Omental fat pad (tissue), 4 donors: ENCODE measurements at places on chromosomes 6 and 20.

GRCh38 chr6:45773906-45774305 is 241.8 kb downstream of the CLIC5 start:
- no peak for DNase-seq

GRCh38 chr6:35025232-35026188 is 115.6 kb downstream of the TCP11 start:
- DNase-seq: no peak

DNA sequence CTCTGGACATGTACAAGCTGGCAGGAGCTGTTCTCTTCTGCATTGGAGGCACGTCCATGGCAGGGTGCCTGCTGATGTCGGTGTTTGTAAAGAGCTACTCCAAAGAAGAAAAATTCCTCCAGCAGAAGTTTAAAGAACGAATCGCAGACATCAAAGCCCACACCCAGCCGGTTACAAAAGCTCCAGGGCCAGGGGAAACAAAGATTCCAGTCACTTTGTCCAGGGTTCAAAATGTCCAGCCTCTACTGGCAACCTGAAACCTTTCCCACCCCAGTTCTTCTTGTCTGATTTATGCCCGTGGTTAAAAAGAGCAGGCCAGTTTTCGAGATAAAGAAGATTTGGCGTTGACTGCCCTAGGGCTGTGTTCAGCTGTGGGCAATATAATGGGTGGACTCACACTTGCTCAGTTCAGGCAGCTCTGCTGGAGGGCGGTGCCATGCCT is 19.7 kb downstream of the NRSN1 start:
- DNase-seq: no peak

DNA sequence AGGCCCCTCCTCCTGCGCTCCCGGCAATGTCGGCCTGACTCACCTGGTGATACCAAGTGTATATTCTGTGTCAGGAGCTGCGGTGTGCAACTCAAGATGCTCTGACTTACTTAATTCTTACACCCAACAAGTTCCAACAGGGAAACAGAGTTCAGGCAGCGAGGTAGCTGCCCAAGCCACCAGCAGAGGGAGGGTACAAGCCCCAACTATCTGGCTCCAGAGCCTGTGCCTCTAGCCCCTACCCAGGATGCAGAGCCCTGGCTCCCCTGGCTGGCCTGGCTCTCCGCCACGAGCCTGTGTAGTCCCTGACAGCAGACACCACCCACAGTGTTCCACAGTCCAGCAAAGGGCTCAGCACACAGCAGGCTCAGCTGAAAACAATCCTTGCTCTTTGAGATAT is 34.9 kb downstream of the C20orf203 start:
- DNase-seq: no peak

DNA sequence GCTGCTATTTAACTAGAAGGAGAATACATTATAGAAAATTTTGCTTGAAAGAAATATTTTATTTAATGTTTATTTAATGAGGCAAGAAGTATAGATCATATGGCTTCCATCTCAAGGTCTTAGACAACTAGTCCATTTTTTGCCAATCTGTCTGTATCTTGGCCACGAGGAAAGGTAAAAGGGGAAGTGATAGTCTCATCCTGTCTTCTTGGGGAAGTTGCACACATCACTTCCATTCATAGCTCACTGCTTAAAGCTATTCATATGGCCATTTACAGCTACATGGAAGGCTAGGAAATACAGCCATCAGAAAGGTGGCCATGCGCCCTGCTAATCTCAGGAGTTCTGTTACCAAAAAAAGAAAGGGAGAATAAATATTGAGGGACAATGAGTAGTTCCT is 50.8 kb downstream of the METTL24 start:
- DNase-seq: no peak

- DNase-seq: no peak
Measured at GRCh38 chr20:57482148-57482547, 42.8 kb downstream of the CTCFL start.

DNA sequence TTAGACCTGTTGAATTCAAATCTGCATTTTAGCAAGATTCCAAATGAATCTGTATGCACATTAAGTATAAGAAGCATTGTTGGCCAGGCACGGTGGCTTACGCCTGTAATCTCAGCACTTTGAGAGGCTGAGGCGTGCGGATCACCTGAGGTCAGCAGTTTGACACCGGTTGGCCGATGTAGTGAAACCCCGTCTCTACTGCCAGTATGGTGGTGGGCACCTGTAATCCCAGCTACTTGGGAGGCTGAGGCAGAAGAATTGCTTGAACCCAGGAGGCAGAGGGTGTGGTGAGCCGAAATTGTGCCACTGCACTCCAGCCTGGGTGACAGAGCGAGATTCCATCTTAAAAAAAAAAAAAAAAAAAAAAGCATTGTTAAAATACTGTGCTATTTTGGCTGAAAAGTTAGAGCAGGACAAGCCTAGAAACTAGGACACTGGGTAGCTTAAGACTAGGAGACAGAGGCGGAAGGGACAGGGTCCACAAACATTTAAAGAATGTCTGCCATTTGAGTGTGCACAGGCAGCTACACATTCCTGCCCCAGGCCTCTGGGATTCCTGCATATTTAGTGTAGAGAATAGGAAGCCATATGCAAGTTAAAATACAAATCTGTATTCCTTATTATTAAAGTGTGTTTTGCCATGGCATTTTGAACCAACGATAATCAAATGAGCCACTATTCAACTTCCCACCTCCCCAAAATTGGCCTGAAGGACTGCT is 45.1 kb upstream of the EEF1A1 start:
- no peak for DNase-seq

DNA sequence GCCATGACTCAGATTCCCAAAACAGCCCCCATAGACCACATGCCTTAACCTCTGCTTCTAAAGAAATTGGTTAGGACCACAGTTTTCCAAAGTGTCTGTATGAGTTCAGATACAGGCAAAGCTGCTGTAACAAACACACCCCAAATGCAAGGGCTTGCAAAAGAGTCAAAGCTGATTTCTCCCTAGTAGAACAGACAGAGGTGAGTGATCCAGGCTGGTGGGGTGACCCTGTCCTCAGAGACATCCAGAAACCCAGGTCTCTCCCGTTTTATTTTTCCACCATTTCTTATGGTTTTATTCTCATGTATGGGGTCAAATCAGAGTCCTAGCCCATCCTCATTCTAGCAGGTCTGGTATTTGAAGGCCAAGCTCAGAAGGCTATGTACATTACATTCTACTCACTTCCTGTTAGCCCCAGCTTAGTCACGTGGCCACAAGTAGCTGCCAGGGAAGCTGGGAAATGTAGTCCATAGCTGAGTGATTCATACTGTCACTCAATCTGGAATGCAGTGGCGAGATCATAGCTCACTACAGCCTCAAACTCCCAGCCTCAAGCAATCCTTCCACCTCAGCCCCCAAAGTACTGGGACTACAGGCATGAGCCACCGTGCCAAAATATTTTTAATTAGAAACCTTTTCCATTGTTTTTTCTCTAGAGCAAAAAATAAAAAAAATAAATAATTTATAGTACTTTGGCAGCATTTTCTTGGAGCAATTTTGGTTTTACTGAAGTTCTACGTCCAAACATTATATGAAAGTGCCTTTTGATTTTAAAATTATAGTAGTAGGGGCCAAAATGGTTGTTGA is 175.2 kb downstream of the ZMYND8 start:
- no peak for DNase-seq

- no peak for DNase-seq
Measured at GRCh38 chr6:158640519-158640918, 4.0 kb downstream of the DYNLT1 start.

DNA sequence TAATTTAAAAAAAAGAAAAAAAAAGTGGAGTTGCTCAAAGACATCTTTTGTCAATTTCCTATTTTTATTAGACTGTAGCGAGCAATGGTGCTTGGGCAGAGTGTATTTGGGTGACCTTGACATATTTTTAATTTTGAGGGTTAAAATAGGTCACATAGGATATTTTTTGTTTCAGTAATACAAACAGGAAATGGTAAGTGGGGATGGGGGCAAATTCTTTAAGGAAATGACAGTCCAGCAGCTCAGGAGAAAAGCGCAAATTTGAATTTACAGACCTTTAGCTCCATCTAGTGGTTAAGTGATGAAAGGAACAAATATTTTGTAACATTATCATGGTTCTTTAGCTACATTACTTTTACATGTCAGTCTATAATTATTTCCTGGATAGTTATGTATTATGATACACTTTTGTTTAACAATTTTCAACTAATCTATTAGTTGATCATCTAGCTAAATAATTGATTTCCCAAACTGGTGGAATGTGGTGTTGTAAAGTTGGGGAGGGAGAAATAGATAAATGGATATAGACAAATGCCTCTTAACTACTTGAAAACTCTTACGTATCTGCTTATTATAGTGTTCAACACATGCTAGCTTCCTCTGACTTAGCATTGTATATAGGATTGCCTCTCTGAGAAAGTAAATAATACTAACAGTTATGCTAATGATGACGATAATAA is 10.0 kb downstream of the CITED2 start:
- DNase-seq: no peak

DNA sequence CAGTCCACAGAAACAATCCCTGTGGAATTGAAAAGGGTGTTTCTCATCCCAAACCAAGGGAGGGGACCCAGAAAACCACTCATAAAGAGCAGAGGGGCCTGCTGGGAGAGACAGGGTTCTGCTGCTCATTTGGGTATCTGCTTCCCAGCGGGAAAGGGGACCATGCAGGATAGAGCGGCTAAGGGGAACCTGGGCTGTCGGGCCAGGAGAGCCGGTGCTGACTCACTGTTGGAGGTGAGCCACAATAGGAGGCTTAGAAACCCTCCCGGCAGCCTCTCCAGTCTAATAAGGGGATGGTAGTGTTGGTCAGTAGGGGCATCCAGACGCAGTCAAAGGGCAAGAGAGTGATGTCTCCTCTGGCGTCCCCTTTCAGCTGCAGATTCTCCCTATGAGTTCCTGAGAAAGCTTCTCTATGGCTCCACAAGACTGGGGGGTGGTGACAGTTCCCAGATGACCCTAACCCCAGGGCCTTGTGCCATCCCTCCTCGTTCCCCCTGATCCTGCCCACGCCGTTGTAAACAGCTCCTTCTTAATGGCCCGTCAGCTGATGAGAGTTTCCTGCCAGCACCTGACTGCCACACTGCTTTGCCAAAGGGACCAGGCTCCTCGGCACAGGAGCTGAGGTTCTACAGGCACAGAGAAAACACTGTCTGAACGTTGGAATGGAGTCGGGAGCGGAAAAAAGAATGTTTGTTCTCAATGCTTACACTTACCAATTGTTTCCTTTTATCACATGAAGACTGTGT is 646.1 kb upstream of the DEFB115 start:
- DNase-seq: no peak

DNA sequence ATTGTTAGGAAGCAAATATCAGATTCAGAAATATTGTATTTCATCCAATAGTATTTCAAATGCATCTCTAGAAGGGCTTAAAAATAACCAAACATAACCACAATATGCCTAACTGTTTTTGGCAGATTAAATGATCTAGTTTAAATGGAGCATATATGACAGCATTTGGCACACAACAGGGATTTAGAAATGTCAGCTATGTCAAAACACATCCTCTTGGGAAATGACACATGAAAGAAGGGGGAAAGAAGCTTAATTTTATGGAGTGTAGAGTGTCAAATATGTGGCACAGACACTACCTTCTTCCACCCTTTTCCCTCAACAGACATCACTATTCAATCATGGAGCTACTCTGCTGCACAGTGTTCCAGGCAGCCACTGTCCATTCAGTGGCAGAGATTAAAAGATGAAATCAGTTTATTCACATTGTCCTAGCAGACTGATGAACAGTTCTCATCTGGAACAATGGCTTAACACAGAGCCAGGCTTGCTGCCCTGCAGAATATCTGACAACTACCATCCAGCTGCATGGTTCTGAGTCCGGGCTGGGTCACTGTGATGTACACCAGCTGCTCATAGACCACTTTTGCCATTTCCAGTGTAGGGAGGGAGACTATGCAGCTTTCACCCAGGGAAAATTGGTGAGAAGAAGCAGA is 349.8 kb downstream of the DHX35 start:
- DNase-seq: no peak

DNA sequence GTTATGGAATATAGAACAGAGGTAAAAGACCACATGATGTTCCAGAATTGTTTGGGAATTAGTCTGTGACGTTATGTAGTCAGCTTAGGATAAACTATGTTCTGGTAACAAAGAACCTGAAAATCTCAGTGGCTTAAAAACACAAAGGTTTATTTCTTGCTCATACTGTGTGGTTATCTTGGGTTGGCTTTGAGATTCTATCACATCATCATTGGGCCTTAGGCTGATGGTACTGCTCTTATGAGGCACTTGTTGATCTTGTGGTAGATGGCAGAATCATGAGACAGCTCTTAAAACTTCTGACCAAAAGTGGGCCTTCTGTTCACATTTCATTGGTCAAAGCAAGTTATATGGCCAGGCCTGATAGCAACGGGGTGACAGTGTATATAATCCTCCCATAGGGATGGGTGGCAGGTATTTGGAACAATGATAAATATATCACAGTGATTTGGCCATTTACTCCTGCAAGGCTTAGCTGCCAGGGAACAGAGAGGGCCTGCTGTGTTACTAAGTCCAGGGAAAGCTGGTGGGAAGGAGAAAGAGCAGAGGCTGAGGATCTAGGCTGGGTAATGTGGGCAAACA is 13.5 kb downstream of the DHX35 start:
- DNase-seq: no peak

GRCh38 chr6:30882204-30882758 is 2.0 kb upstream of the DDR1 start:
- no peak for DNase-seq

DNA sequence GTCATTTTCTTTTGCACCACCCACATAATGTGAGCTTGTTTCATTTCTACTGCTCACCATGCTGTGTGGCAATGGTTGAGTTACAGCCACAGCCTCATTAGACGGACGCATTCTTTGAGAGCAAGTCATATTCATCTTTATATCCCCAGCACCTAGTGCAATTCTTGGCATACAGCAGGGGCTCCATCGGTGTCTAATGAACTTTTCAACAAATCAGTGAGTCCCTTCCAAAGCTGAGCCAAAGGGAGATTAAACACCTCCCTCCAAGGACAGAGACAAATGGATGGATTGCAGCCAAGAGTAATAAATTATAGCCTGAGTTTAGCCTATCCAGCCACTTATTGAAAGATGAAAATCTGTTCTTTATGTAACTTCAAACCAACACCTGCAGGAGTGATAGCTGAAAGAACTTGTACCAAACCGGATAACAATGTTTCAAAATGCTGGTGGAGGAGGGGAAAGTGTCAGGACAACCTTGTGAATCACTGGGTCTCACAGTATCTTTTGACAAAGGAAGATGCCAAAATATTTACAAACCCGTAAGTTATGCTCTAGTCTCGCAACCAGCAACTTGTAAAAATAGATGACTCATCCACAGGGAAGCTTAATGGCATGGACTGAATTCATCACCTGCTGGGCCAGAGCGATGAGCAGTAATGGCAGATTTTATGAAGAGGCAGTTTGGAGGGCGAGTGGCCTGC is 139.0 kb downstream of the PXDC1 start:
- DNase-seq: no peak
